ENCODE measurements at places on chromosomes 13 and 19.

DNA sequence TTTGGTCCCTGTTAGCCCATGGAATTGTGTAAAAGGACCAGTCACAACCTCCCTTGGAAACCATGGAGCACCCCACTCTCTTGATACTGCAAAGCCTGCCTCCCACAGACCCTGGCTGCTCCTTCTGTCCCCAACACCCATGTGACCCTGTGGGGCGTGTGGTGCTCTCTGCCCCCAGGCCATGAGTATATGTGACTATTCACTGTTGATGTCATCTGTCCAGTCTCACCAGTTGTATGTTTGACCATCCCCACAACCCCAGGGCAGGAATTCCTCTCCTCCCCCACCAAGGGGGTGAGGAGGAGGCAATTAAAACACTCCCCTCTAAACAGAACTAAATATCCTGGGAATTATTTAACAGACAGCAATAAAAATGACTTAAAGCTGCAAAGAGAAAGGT is 35.2 kb downstream of the KCTD15 start:
- DNase-seq = no peak

GRCh38 chr13:59893266-59893665 is 270.5 kb downstream of the DIAPH3 start:
- DNase-seq = no peak

- no peak for DNase-seq
Observed at GRCh38 chr19:3669082-3669946, 31.0 kb downstream of the PIP5K1C start.

- DNase-seq = no peak
Observed at GRCh38 chr19:18456974-18457373, 19.0 kb upstream of the ISYNA1 start.

GRCh38 chr13:40342461-40342860 is 324.0 kb downstream of the FOXO1 start:
- no peak for DNase-seq

GRCh38 chr13:70889163-70889562 is 780.9 kb upstream of the KLHL1 start:
- DNase-seq = no peak

DNA sequence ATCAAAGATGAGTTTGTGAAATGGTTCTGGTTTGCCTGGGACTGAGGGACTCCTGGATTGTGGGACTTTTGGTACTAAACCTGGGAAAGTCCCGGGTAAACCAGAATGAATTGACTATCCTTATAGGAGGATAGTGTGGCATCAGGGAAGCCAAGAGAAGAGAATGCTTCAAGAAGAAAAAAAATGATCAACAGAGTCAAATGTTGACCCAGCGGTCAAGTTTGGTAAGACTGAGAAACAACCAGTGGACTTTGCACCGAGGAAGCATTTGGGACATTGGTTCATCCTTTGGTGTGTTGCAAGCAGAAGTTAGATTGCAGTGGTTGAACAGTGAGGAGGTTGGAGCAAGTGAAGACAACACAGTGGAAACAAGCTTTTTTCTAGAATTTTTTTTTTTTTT is 33.5 kb downstream of the CLEC17A start:
- no peak for DNase-seq

DNA sequence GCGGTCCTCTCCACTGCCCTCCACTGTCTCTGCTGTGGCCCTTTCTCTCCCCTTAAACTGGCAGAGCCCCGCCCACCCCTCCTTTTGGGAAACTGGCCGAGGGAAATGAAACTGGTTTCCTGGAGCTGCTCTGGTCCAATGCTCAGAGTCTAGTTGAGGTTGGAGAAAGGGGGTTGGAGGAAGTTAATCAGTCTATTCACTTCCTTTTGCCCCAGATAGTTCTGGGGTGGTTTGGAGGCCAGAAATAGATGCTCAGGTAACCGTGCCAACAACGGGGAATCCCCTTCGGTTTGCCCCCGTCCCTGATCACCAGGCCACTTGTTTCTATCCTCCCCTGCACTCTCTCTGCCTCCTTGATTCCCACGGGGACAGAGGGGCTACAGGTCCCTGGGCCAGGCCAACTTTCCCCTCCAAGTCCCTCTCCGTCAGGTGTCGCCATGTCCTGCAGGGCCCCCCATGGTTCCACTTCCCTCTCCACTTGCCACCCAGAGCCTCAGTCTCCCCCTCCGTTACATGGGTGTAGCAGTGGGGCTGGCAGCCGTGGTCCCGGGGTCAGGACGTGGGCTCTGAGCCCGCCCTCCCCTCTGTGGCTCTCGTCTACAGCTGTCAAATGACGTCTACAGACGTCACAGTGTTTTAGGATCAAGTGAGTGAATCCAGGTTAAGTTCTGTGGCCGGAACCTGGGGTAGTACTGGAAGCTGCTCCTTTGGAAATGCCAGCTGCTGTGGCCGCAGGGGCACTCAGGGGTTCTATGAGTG is at the start of gene IL4I1:
IL4I1 (minus strand) TSS at position 25 of the 759 bp plus-strand sequence. CDS start 727 bp downstream, outside the sequence.
- DNase-seq = peak; percentile 89
